CD4-positive, CD25-positive, alpha-beta regulatory T cell (primary cell): ENCODE measurements at places on chromosomes 3 and 15. TPM values are rescaled to one million over a fixed set of nuclear protein-coding genes. Genes with fewer than 3 reads are reported as not detected.

The KLF13 gene
- polyA plus RNA-seq = 52.1 TPM

The ADPGK gene
- 87.1 TPM for polyA plus RNA-seq

The PLD1 gene
- 1.2 TPM for polyA plus RNA-seq

GRCh38 chr3:147393943-147394883 is 12.1 kb downstream of the ZIC4 start:
- DNase-seq = no peak

DNA sequence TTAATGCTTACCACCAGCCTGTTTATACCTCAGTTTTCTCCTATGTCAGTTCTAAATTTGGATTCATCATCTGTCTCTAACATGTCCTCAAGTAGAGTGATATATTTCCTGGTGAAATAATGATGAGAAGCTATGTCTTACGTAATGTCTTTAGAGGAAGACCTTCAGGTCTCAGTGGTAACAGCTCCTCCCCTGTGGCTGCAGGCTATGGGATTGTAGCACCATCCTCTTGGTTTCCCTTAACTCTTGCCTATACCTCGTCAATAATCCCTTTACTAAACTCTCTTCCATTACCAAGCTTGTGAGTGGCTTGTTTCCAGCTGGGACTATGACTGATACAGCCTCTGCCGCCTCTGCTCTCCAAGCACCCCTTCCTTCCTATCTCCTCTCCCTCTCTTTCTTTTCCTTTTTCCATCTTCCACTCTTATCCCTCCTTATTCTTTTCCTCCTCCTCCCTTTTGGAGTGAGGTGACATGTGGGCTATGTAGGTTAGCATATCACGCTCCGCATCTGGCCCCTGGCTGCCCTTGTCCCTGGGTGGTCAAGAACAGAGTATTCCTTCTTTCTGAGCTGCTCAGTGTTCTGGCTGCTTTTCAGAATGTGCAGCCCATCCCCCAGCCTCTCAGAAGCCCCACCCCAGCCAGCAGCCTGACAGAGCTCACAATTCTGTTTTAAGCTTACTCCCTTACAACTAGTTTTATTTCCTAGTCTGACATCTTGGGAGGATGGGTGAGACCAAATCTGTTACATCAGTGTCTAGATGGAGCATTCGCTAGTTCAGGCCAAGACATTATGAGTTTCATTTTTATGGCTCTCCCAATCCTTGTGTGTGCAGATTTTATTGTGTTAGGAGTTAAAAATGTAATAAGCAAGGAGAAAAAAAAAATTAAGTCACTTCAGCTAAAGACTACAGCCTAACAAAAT is 75.0 kb upstream of the RNU6-1 start:
- no peak for DNase-seq

The HIGD2B gene
- not detected for polyA plus RNA-seq

The SKOR1 gene
- not detected for polyA plus RNA-seq

The PLCH1 gene
- polyA plus RNA-seq = not detected

- DNase-seq = no peak
These were observed 165.0 kb downstream of the MEX3B start for GRCh38 chr15:81880833-81881232.

- DNase-seq = no peak
These were observed 3.3 kb upstream of the CSK start for GRCh38 chr15:74778599-74778970.

DNA sequence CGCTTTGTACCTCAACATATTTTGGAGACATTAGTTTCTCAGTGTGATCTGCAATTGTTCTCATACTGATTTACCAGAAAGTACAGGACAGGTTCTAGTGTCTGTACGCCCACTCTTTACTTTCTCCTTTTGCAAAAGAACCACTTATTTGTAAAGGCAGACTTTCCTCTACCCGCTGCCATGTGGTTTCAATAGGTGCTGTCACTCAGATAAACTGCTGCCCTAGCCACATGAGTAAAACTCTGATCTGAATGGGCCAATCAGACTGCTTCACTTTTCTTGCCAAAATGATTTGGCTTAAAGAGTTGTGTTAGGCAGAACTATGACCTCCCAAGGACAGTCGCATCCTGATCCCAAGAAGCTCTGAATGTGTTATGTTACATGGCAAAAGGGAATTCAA is 984.6 kb upstream of the NR2F2 start:
- no peak for DNase-seq

The SLC7A14 gene
- polyA plus RNA-seq = not detected

GRCh38 chr15:57596301-57596855 is 4.7 kb downstream of the MYZAP start:
- no peak for DNase-seq

GRCh38 chr15:74200412-74200815 is 2.2 kb downstream of the STRA6 start:
- DNase-seq = no peak

The SEC22A gene
- polyA plus RNA-seq = 23.1 TPM

The GNAT1 gene
- not detected for polyA plus RNA-seq

The HCLS1 gene
- polyA plus RNA-seq = 564 TPM

DNA sequence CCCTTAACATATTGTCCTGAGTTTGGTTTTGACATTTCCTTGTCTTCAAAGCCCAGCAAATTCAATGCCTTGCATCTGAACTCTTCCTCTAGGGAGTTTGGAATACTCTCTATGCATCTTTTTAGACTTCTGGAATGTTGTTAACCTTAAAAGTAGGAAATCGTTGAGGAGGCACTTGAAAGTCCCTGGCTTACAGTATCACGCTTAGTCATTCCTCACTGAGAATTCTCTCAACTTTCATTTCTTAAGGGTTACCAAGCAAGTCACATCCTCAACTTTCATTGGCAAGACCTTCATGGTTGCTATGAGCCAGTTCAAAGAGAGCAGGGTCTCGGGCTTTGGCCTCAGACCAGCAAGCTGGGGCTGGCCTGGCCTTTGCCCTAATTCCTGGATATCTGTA is 89.9 kb downstream of the ASB7 start:
- DNase-seq = no peak

The MAP4 gene
- polyA plus RNA-seq = 24.8 TPM

GRCh38 chr3:47432673-47433072 is 43.1 kb downstream of the SCAP start:
- no peak for DNase-seq
